ENCODE measurements at places on chromosomes 2 and 18. TPM values are rescaled to one million over a fixed set of nuclear protein-coding genes. Genes with fewer than 3 reads are reported as not detected.

DNA sequence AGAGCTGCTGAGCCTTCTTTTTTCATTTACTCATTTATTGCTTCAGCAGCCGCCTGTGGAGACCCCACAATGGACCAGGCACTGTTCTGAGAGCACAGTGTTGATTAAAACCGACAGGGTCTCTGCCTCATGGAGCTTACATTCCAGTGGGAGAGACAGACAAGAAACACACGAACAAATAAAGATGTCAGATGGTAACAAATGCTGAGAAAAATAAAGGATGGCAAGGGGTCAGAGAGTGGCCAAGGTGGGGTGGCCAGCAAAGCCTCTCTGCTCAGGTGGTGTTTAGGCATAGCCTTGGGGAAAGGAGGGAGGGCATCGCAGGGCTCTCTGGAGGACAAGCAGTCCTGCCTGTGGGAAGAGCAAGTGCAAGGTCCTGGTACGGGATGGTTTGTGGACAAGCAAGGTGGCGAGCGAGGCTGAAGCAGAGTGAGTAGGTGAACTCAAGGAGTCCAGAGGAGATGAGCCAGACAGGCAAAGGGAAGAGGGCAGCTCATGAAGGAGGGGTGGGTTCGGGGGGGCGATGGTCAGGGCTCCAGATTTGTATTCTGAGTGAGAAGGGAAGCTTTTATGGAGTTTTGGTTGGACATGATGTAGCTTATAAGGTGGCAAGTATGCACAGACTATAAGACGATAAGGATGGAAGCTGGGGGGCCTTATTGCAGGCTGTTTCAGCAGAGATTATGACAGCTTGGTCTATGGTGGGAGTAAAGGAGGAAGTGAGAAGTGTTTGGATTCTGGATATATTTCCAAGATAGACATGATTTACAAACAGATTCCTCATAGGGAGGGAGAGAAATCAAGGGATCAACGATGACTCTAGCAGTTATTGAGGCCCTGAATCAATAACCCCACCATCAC is 8.8 kb upstream of the ITGB6 start:
- no peaks in the 10 kb centered on the region for H3K27me3 ChIP-seq
- H3K4me1 ChIP-seq = peaks cover 3% of the 10 kb centered on the region
- H3K4me3 ChIP-seq = no peak overlapping the region
- DNase-seq = no peak
- no peaks in the 10 kb centered on the region for H3K36me3 ChIP-seq

- no peak overlapping the region for H3K27ac ChIP-seq
- H3K27me3 ChIP-seq = no peaks in the 10 kb centered on the region
- no peaks in the 10 kb centered on the region for H3K4me1 ChIP-seq
- H3K36me3 ChIP-seq = no peaks in the 10 kb centered on the region
Measured at GRCh38 chr2:102892698-102893310, 131.0 kb downstream of the TMEM182 start.

DNA sequence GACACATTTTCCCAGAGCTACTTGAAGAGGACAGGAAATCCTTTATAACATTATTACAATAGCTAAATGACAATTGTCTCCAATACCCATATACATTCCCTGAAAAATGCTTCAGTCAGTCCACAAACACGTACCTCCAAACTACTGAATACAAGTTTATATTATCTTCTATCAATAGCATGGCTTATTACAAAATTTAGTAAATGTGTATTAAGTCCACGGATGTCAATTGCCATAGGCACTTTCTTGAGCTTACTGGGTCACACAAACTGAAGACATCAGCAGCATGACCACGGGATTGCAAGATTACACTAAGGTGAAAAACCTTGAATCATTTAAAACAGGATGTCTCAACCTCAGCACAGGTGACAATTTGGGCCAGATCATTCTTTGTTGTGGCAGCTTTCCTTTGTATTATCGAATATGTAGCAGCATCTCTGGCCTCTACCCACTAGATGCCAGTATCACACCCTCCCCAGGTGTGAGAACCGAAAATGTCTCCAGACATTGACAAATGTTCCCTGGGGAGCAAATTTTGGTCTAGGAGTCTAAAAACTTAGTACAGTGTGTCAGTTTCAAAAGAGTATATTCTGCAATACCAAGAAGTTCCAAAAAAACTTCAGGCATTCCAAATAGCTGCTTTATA is 1.4 kb downstream of the MBD2 start:
- peaks cover 62% of the 10 kb centered on the region for H3K4me1 ChIP-seq
- peak overlapping the region; percentile 41 for H3K4me3 ChIP-seq
- peak; percentile 81 for DNase-seq
- peak overlapping the region; percentile 73 for H3K27ac ChIP-seq

FOXI3 gene
- not detected for total RNA-seq

DNA sequence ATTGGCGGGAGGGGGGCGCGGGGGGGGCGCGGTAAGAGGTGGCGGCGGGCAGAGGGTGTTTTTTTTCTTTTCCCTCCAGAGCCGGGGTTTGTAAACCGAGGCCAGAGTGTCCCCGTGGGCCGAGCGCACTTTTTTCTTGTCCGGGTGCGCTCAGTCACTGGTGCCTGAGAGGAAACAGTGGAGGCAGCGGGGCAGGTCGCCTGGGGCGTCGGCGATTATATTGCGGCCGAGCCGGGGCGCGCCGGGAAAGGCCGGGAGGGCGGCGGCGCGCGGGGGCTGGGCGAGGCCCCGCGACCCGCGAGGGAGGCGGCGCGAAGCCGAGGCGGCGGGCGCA is 275 bp downstream of the HOXD8 start:
- peaks cover 26% of the 10 kb centered on the region for H3K4me1 ChIP-seq
- DNase-seq = no peak
- H3K4me3 ChIP-seq = no peak overlapping the region
- no peaks in the 10 kb centered on the region for H3K36me3 ChIP-seq

DNA sequence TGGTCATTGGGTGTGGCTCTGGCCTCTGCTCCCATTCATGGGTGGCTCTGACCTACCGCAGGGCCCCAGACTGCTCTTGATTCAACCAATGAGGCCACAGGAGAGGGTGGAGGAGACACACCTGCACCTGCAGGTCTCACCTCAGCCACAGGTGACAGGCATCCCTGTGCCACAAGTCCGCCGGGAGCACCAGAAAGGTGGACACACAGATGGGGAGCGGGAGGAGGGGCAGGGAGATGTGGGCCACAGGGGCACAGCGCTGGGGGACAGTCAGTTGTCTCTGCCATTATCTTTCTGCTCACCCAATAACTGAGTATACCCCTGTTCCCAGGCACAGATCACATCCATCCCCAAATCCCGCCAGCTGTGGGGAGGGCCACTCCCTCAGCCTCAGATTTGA is 189.1 kb upstream of the SALL3 start:
- no peak overlapping the region for H3K27ac ChIP-seq
- no peaks in the 10 kb centered on the region for H3K36me3 ChIP-seq
- H3K4me3 ChIP-seq = no peak overlapping the region
- no peaks in the 10 kb centered on the region for H3K4me1 ChIP-seq
- DNase-seq = no peak

DNA sequence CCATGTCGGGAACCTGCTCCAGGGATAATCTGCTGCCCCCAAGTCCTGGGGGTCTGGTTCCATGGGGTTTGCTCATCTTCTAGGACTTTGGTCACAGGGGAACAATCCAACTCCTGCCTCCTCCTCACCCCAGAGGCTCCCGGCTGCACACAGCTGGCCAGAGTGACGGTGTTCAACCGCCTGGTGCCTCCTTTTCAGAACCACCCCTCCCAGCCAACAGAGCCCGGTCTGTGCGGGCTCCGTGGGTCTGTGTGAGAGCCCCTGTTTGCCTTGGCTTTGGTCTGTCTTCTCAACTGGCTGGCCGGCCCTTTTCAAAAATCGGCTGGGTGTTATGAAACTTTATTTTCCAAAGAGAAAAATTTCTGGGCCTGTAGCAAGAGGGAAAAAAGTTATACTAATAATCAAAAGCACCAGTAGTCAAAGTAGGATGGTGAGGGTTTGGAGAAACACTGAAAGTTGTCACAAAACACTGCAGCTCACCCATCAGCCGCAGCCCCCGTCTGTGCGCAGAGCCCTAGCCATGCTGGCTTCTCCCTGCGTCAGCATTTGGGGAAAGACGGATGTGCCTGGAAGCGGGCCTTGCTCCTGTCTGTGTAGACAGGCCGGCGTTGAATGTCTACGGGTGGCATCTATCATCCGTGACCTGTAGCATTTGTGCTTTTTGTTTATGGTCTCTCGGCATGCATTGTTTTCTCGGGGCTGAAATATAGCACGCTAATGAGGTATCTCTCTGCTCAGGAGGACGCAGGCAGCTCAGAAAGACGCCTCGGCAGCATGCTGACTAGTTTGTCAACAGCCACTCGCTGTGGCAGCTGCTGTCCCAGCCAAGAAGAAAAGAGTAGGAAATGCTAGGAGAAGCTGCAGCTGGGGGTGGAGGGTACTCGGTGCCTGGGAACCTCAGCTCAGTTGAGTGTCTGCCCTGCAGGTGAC is 138.6 kb downstream of the GLI2 start:
- no peak for DNase-seq
- H3K36me3 ChIP-seq = no peaks in the 10 kb centered on the region
- H3K27ac ChIP-seq = no peak overlapping the region
- no peak overlapping the region for H3K4me3 ChIP-seq

SEC11C gene
- total RNA-seq = 69.8 TPM

GRCh38 chr2:142694282-142694681 is 183.2 kb upstream of the KYNU start:
- H3K4me1 ChIP-seq = no peaks in the 10 kb centered on the region
- no peak overlapping the region for H3K27ac ChIP-seq
- H3K36me3 ChIP-seq = no peaks in the 10 kb centered on the region
- DNase-seq = no peak
- no peak overlapping the region for H3K4me3 ChIP-seq
- no peaks in the 10 kb centered on the region for H3K27me3 ChIP-seq

- H3K36me3 ChIP-seq = peaks cover 14% of the 10 kb centered on the region
- H3K27me3 ChIP-seq = no peaks in the 10 kb centered on the region
- H3K4me3 ChIP-seq = no peak overlapping the region
- H3K4me1 ChIP-seq = no peaks in the 10 kb centered on the region
- no peak for DNase-seq
Measured at GRCh38 chr2:43331422-43331821, 105.0 kb upstream of the ZFP36L2 start.

DNA sequence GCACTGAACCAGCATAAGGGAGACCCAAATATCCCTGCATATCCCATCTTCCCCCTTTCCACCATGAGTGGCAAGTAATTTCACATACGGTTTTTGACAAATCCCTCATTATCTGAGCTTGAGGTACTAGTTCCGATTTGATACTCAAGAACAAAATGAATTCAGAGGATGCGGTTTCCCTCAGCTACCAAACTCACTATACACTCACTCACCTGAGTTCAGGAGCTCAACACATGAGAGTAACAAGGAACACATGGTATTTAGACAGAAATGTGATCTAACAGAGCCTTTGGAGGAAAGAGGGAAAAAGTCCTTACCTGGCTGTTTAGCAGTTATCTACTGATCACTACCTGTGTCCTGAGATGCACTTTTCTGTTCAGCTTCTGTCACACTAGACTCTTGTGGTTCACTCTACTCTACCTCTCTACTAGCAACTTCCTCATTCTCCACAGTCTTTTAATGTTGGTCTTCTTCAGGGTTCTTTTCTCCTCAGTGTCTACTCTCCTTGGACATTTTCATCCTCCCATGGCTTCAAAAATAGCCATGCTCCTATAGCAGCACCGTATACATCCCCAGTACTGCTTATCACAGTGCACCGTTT is 25.1 kb downstream of the ASXL2 start:
- no peak overlapping the region for H3K4me3 ChIP-seq
- H3K27me3 ChIP-seq = no peaks in the 10 kb centered on the region
- H3K36me3 ChIP-seq = peaks cover 6% of the 10 kb centered on the region
- peaks cover 14% of the 10 kb centered on the region for H3K4me1 ChIP-seq
- peak; percentile 35 for DNase-seq

GRCh38 chr2:127194447-127194846 is 25.7 kb downstream of the CYP27C1 start:
- DNase-seq = no peak
- no peaks in the 10 kb centered on the region for H3K27me3 ChIP-seq
- no peaks in the 10 kb centered on the region for H3K36me3 ChIP-seq

- no peak overlapping the region for H3K27ac ChIP-seq
- no peak for DNase-seq
- H3K4me1 ChIP-seq = no peaks in the 10 kb centered on the region
- no peaks in the 10 kb centered on the region for H3K27me3 ChIP-seq
- no peak overlapping the region for H3K4me3 ChIP-seq
Measured at GRCh38 chr2:104528101-104528500, 325.8 kb upstream of the POU3F3 start.

GRCh38 chr2:14567561-14567960 is 65.0 kb upstream of the LRATD1 start:
- H3K27me3 ChIP-seq = no peaks in the 10 kb centered on the region
- no peaks in the 10 kb centered on the region for H3K36me3 ChIP-seq
- no peak overlapping the region for H3K4me3 ChIP-seq
- H3K27ac ChIP-seq = no peak overlapping the region
- H3K4me1 ChIP-seq = no peaks in the 10 kb centered on the region

DNA sequence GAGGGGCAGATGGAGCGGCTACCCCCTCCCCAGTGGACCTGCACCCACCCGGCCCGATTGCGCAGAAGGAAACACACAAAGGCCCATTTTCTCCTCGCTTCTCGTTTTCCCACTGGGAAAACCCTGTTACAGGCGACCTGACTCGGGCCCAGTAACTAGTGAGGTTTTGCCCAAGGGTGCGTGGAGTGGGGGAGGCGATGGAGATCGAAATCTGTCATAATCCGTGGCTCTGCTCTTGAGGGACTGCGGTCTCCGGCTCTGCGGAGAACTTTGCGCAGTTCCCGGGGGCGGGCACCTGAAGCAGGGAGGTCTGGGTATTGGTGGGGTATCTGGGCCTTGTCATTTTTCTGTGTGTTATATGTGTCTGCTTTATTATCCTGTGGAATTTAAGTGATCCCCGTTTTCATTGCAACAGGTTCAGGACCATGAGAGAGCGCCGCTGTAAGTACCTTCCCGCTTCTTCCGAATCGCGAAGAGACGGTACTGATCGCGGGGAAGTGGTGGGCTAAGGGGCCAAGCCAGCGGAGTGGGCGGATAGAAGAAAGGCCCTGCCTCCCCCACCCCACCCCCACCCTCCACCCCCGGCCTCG is 4.0 kb upstream of the HOXD4 start:
- no peak overlapping the region for H3K27ac ChIP-seq
- H3K4me3 ChIP-seq = no peak overlapping the region
- H3K36me3 ChIP-seq = no peaks in the 10 kb centered on the region
- peaks cover 4% of the 10 kb centered on the region for H3K4me1 ChIP-seq
- peak; percentile 2 for DNase-seq
- peaks cover 91% of the 10 kb centered on the region for H3K27me3 ChIP-seq

- H3K4me3 ChIP-seq = no peak overlapping the region
- DNase-seq = no peak
- H3K4me1 ChIP-seq = peaks cover 13% of the 10 kb centered on the region
- H3K27ac ChIP-seq = no peak overlapping the region
Measured at GRCh38 chr2:138512672-138513071, 11.1 kb downstream of the SPOPL start.

DNA sequence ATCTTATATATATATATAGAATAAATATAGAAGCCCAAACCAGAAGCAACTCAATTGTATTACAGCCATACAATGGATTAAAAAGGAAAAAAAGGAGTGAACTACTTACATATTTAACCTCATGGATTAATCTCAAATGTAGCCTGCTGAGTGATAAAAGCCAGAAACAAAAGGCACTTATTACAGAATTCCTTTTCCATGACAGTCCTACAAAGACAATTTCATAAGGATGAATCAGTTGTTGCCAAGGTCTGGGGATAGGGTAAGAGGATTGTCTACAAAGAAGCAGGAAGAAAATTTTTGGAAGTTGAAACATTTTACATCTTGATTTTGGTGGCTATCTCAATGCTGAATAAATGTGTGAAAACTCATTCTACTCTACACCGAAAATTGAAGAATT is 103.9 kb upstream of the DCC start:
- H3K4me1 ChIP-seq = no peaks in the 10 kb centered on the region
- H3K4me3 ChIP-seq = no peak overlapping the region
- H3K36me3 ChIP-seq = no peaks in the 10 kb centered on the region
- H3K27ac ChIP-seq = no peak overlapping the region
- no peak for DNase-seq
